ENCODE measurements at places on chromosomes 12 and 14. TPM values are rescaled to one million over a fixed set of nuclear protein-coding genes. Genes with fewer than 3 reads are reported as not detected.

The TPPP2 gene
- not detected for total RNA-seq

The CPNE8 gene
- 42.3 TPM for total RNA-seq

The CLEC4C gene
- not detected for total RNA-seq

The PPP4R4 gene
- 5.8 TPM for total RNA-seq

The PLEKHD1 gene
- total RNA-seq, result not detected

DNA sequence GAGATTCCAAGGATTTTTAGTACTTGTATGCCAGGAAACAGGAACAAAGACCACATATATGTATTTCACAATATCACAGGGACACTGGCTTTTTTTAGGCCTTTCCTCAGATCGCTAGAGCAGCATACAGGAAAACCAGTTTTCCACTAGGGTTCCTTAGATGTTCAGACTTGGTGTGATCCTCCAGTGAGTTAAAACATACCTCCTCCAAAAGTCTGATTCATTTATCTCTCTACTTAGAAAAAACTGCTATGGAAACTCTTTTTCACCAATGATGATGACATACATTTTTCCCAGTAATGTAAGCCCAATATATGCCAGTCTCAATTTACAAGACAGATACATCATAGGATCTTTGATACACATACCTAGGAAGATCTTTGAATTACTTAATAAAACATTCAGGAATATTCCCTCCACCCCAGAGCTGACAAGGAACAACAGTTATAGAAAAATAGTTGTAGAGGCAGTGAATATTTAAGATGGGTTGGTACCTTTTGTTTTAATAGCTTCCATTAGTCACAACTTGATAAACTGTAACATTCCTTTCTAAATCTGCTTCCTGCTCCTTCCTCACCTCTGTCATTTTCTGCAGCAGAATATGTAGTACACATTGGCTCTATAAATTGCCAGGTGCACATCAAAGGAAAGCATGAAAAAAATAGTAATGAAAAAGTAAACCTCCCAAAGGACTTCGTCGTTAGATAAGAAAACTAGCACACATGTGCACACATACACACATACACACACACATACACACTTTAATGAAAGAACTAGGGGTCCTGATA lies 27.5 kb downstream of the BCAT1 start:
- no peak for DNase-seq

DNA sequence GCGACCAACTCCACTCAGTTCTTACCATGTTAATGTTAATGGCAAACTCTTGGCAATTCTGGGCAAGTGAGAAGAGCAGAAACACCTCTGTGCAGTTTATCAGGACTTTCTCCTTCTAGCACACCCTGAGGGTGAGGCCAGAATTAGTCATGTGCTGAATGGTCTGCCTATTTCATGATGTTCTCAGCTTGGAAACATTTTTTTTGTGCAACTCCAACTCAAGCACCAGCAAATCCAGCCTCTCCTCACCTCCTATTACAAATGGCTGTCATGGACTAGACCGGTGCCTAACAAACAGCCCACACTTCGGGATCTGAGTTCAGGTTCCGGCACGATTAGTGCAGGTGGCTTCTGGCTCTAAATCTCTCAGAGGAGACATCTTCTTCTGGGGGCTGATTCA lies 246.0 kb downstream of the ZFP36L1 start:
- DNase-seq, result no peak

DNA sequence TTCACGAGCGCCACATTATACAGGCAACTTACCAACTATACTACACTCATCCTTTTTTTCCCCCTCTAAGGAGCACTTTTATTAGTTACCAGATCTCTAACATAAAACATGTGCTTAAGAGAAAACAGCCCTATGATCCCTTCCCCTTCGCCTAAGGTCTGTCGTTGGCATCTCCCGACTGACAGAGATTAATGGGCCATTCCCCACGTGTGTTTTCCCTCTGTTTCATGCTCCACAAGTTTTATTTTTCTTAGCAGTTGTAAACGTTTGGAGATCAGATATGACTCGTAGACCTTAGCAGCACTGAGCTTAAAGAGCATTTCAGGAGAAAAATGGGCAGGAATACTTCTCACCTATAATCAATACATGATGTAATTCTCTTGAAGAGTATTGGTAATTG lies 51.4 kb upstream of the FZD10 start:
- no peak for DNase-seq

DNA sequence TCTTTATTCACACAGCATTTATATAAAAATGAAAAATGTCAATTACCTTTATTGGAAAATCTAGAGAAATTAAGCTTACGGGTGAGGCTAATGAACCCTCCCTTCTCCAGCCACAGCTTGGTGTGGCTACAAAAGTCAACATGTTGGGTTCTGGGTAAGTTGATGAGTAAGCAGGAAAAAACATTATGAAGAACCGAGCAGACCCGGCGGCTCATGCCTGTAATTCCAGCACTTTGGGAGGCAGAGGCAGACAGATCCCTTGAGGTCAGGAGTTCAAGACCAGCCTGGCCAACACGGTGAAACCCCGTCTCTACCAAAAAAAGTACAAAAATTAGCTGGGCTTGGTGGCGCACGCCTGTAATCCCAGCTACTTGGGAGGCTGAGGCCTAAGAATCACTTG lies 10.9 kb downstream of the NAA25 start:
- DNase-seq, result no peak

DNA sequence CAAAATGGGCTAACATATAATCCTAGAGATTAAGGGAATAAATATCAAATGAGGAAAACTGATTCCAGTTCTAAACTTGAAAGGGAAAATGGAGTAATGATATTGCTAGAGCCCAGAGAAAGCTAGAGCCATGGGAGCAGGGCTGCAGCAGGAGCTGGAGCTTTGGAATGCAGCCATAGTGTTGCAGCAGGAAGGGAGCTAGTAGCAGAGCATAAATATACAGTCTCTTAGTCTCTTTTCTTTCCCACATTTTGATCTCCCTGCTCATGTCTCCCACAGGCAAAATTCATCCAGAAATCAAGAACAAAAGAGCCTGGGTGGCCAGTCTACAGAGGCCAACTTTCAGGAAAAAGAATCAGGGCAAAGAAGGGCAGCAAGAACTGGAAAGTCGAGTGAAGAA lies 253.7 kb downstream of the ATXN7L3B start:
- no peak for DNase-seq

- DNase-seq, result no peak
Measured at GRCh38 chr14:68822926-68823325, 30.1 kb upstream of the ZFP36L1 start.

GRCh38 chr12:128968668-128969067 lies 115.4 kb downstream of the GLT1D1 start:
- DNase-seq, result no peak

DNA sequence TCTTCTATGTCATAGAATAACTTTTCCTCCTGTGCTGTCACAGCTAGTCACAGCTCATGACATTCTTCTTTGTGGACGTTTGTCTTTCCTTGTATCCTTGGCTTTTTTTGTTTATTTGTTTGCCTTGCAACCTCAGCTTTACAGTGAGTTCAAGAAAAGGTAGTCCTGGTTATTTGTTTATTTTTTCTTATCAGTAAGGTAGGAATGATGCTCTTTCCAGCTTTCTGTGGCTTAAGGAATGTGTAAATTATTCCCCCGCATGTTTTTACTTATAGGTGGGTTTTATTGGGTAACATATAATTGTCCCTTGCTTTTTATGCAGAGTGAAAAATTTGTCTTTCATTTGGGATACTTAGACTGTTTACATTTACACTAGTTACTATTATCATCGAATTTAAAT lies 1673.6 kb upstream of the FLRT2 start:
- DNase-seq, result no peak

DNA sequence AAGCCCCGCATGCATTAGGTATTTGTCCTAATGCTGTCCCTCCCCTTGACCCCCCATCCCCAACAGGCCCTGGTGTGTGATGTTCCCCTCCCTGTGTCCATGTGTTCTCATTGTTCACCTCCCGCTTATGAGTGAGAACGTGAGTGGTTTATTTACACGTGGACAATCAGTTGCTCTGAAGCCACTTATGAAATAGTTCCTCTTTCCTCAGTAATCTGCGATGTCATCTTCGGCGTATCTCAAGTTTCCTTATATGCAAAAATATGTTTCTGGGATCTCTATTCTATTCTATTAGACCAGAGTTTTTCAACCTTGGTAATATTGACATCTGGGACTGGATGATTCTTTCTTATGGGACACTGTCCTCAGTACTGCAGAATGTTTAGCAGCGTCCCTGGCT lies 56.0 kb upstream of the DCD start:
- DNase-seq, result no peak

DNA sequence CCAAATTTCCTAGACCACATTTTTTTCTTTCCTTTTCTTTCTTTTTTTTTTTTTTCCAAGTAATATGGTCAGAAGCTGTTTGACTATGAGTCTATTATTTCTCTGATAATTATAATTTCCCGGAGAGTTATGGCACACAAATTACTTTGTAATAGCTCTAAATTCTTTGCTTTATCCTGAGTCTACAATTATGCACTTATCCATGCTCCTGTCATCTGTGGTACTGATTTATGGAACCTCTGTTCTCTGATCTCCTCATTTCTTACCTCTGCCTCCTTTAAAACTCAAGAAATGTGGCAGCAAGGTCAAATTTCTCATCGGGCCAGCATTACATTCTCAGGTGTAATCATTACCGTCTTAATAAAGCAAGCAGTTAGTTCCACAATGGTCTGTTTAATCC lies 282.1 kb downstream of the PAWR start:
- DNase-seq, result no peak

DNA sequence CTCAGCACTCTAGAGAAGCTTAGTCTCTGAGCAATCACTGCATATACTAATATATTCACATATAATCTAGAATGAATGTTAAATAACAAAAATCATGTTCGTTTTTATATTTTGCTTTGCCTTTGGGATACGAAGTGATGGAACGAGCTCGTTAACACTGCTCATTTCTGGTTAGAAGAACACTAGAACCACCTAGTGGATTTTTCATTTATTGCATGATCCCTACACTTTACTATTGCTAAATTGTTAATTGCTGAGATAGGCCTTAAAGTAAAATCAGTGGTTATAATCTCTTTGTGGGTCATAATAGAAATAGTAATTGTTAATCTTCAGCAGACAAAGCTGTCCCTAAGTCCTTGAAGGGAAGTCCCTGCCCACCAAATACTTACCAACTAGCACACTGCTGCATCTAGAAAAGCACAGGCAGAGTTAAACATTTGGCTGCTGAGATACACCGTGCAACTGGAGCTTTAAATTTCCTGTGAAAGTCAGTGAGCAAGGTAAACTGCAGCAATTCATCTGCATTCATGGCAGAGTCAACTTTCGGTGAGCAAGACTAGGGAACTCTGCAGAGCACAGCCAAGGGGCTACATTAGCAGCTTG lies 353.7 kb downstream of the APAF1 start:
- DNase-seq, result peak; percentile 69

DNA sequence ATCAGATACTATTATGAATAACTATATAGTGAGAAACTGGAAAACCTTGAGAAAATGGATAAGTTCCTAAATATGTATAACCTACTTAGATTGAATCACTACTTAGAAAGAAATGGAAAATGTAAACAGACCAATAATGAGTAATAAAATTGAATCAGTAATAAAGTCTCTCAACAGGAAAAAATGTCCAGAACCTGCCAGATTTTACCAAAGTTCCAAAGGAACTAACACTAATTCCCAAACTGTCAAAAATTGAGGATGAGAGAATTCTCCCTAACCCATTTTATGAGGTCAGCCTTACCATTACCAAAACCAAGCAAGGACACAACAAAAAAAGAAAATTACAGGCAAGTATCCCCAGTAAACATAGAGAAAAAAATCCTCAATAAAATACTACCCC lies 272.0 kb downstream of the RPAP3 start:
- DNase-seq, result no peak

Measured in SK-MEL-5 (cell line).